ENCODE measurements at places on chromosomes 2 and 18. TPM values are rescaled to one million over a fixed set of nuclear protein-coding genes. Genes with fewer than 3 reads are reported as not detected.
A peak's percentile ranks its signal among the peaks of the same experiment; 100 is the strongest.

- H3K27ac ChIP-seq = no peak overlapping the region
- no peaks in the 10 kb centered on the region for H3K27me3 ChIP-seq
- DNase-seq = no peak
- H3K4me1 ChIP-seq = peaks cover 4% of the 10 kb centered on the region
- no peak overlapping the region for H3K4me3 ChIP-seq
- H3K36me3 ChIP-seq = peaks cover 12% of the 10 kb centered on the region
Measured at GRCh38 chr2:15243762-15244161, 317.4 kb downstream of the NBAS start.

DNA sequence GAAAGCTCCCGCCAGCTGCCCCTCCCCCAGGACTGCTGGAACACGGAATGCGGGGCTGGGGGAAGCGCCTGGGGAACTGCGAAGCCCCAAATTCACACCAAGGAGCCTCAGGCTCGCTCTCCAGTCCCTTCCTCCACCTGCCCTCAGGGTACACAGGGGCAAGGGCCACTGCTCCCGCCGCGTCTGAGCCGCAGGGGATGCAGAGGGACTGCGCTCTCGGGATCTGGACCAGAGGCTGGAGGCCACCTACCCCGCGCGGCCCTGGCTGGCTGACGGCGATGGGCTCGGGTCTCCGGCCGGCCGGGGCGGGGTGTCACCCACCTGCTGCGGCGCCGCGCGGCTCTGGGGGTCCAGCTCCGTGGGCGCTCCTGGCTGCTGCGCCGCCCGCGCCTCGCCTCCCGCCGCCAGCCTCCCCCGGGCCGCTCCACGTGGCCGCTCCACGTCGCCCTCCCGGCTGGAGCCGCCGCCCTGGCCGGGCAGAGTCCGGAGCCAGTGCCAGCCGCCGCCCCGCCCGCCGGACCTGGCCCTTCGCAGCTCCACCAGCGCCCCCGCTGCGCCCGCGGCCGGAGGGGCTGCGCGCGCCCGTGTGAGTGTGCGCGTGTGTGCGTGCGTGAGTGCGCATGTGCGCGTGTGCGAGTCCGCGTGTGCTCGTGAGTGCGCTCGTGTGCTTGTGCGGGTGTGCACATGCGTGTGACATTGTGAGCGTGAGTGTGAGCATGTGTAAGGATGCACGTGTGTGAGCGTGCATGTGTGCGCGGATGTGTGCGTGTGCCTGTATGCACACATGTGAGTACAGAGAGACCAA lies at the start of gene CGREF1:
TSS of gene CGREF1 (minus strand) at position 604 of the 805 bp plus-strand sequence. CDS start 14,762 bp downstream, outside the sequence.
- peaks cover 22% of the 10 kb centered on the region for H3K27me3 ChIP-seq
- no peak for DNase-seq
- peak within 1 kb of the TSS; percentile 71 for H3K4me3 ChIP-seq
- peaks cover 3% of the 10 kb centered on the region for H3K36me3 ChIP-seq
- H3K4me1 ChIP-seq = peaks cover 15% of the 10 kb centered on the region

The CSRNP3 gene
- not detected for total RNA-seq

- H3K36me3 ChIP-seq = no peaks in the 10 kb centered on the region
- DNase-seq = no peak
- H3K4me1 ChIP-seq = no peaks in the 10 kb centered on the region
- no peak overlapping the region for H3K4me3 ChIP-seq
Measured at GRCh38 chr2:31127931-31128330, 10.3 kb downstream of the GALNT14 start.

The FAM117B gene
- 14.2 TPM for total RNA-seq

GRCh38 chr2:201261906-201262305 lies 1.6 kb downstream of the CASP8 start:
- peaks cover 79% of the 10 kb centered on the region for H3K4me1 ChIP-seq
- H3K27me3 ChIP-seq = no peaks in the 10 kb centered on the region
- peak overlapping the region; percentile 94 for H3K4me3 ChIP-seq
- peaks cover 19% of the 10 kb centered on the region for H3K36me3 ChIP-seq
- no peak for DNase-seq

GRCh38 chr2:212318636-212319035 lies 220.0 kb downstream of the ERBB4 start:
- H3K27ac ChIP-seq = no peak overlapping the region
- no peaks in the 10 kb centered on the region for H3K4me1 ChIP-seq
- no peak for DNase-seq

DNA sequence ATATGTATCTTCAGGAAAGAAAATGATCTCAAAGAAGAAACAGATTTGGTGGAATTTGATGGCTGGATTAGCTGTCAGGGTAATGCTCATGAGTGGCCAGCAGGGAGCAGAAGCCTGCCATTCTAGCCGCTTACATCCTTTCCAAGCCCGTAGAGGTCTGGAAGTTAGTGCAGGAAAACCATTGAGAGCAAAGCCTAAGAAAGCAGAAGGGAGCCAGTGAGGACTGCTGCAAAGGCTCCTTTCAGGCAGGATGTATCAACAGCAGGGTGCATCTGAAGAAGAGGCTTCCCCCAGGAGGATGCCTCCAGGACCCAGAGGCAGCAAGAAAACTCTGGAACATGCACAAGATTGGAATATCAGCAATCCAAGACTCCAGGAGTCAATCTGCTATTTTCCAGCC lies 22.9 kb upstream of the LBH start:
- peak; percentile 51 for DNase-seq
- no peaks in the 10 kb centered on the region for H3K36me3 ChIP-seq
- H3K27me3 ChIP-seq = no peaks in the 10 kb centered on the region

- H3K4me3 ChIP-seq = peak overlapping the region; percentile 34
- no peaks in the 10 kb centered on the region for H3K27me3 ChIP-seq
- peaks cover 1% of the 10 kb centered on the region for H3K36me3 ChIP-seq
- H3K4me1 ChIP-seq = peaks cover 50% of the 10 kb centered on the region
Measured at GRCh38 chr2:201228271-201228911, 31.9 kb upstream of the CASP8 start.

DNA sequence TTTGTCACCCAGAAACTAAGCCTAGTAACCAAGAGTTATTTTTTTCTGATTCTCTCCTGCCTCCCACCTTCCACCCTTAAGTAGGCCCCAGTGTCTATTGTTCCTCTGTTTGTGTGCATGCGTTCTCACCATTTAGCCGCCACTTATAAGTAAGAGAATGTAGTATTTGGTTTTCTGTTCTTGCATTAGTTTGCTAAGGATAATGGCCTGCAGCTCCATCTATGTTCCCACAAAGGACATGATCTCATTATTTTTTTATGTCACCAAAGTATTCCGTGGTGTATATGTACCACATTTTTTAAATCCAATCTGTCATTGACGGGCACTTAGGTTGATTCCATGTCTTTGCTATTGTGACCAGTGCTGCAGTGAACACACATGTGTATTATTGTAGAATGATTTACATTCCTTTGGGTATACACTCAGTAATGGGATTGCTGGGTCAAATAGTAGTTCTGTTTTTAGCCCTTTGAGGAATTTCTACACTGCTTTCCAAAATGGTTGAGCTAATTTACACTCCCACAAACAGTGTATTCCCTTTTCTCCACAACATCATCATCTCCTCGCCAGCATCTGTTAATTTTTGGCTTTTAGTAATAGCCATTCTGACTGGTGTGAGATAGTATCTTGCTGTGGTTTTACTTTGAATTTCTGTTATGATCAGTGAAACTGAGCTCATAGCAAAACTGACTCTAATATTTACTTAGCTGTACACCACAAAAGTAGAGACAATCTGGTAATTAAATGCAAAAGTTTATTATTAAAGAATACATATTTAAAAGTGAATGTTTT lies 660.1 kb upstream of the SLC8A1 start:
- no peak for DNase-seq
- H3K27me3 ChIP-seq = no peaks in the 10 kb centered on the region
- H3K27ac ChIP-seq = no peak overlapping the region
- H3K4me1 ChIP-seq = no peaks in the 10 kb centered on the region

The PPP1R1C gene
- total RNA-seq = not detected

DNA sequence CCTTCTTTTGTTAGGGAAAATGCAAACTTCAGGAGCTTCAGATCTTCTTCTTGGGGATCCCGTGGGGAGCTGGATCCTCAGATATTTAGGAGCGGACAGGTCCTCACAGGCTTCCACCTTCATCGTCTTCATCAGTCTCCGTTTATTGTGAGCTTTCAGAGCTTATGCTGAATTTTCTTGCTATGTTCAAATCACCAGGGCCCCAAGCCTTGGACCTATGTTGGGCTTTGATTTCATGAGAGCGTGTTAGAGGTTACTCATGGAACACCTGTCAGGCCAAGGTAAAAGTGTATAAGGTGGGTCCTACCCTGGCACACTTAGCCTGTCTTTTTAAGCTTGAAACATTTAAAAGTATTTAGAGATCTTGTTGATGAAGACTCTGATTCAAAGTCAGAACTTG lies 212.9 kb downstream of the FAM210A start:
- H3K27ac ChIP-seq = no peak overlapping the region
- DNase-seq = no peak
- H3K27me3 ChIP-seq = no peaks in the 10 kb centered on the region

DNA sequence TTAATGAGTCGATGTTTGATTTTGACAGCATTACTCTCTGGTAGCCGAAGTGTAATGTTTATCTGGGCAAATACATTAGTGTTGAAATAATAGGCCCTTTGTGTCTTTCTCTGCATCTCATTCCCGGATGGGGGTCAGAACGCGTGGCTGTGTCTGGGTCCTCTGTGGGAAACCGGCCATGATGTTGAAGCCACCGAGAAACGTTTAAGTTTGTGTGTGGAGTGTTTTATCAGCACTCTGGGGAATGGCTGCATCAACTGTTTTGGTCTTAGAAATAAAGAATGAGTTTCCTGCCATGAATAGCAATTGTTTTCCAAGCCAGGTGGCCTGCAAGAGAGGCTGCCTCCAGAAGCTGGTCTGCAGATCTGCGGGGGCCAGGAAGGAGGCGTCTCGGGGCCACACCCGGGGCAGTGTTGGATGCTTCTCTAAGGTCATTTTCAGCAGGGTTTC lies 69.7 kb downstream of the RNF144A start:
- H3K36me3 ChIP-seq = peaks cover 23% of the 10 kb centered on the region
- no peak for DNase-seq
- H3K4me1 ChIP-seq = peaks cover 19% of the 10 kb centered on the region

DNA sequence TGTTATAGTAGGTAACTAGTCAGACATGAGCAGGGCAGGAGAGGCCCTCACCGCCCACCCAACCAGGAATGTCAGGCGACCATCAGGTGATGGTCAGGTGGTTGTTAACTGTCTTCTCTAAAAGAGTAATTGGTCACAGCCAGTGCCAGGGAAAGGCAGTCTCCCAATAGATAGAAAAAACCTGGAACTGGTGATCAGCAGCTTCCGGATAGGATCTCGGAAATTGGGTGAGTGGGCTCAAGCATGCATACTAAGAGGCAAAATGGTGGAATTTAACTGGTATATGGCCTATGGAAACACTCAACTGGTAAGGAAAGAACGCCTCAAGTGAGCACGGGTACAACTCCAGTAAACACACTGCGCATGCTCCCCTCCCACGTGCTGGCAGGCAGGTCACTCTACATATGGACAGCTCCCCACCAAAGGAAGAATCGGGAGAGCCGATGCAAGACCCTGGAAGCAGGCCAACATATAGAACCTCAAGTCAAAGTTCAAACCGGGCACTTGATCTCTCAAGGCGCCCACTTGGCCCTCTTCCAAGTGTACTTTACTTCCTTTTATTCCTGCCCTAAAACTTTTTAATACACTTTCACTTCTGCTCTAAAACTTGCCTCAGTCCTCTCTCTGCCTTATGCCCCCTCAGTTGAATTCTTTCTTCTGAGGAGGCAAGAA lies 43.5 kb upstream of the TMEM131 start:
- DNase-seq = no peak
- no peaks in the 10 kb centered on the region for H3K4me1 ChIP-seq
- H3K4me3 ChIP-seq = no peak overlapping the region
- no peak overlapping the region for H3K27ac ChIP-seq
- H3K27me3 ChIP-seq = peaks cover 10% of the 10 kb centered on the region

DNA sequence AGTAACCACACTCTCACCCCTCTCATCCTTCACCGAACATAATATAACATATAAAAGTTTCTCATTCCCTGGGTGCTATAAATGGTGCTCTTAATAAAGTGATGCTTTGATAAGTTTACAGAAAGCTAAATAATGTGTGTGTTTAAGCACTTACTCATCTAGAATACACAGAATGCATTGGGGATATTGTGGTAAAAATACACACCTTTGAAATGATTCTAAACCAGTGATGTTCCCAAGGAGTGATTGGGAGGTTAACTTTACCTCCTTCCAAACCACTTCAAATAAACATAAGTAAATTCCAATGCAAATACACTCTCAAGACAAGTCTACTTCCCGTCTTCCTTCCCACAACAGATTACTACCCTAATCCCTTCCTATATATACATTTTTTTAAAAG lies 85.3 kb upstream of the TWSG1 start:
- no peak overlapping the region for H3K4me3 ChIP-seq
- DNase-seq = no peak
- H3K36me3 ChIP-seq = peaks cover 27% of the 10 kb centered on the region
- no peaks in the 10 kb centered on the region for H3K27me3 ChIP-seq
- H3K27ac ChIP-seq = no peak overlapping the region

The VWA3B gene
- not detected for total RNA-seq

The SPC25 gene
- total RNA-seq = 32.0 TPM

The VPS54 gene
- total RNA-seq = 7.7 TPM

GRCh38 chr2:237223201-237223861 lies 137.6 kb downstream of the COPS8 start:
- H3K36me3 ChIP-seq = no peaks in the 10 kb centered on the region
- DNase-seq = no peak
- peaks cover 7% of the 10 kb centered on the region for H3K4me1 ChIP-seq
- peaks cover 13% of the 10 kb centered on the region for H3K27me3 ChIP-seq
- H3K4me3 ChIP-seq = no peak overlapping the region

The ITGB1BP1 gene
- total RNA-seq = 97.4 TPM

The HRH4 gene
- not detected for total RNA-seq

The INHBB gene
- not detected for total RNA-seq

The TEX44 gene
- not detected for total RNA-seq

The VAMP8 gene
- 102 TPM for total RNA-seq

- no peaks in the 10 kb centered on the region for H3K27me3 ChIP-seq
- H3K36me3 ChIP-seq = no peaks in the 10 kb centered on the region
- no peak for DNase-seq
- H3K4me1 ChIP-seq = peaks cover 42% of the 10 kb centered on the region
- H3K4me3 ChIP-seq = no peak overlapping the region
Measured at GRCh38 chr2:148513427-148513826, 131.1 kb upstream of the EPC2 start.

GRCh38 chr2:24105816-24106215 lies 17.3 kb downstream of the PFN4 start:
- no peak overlapping the region for H3K4me3 ChIP-seq
- DNase-seq = no peak
- no peaks in the 10 kb centered on the region for H3K4me1 ChIP-seq
- H3K36me3 ChIP-seq = peaks cover 7% of the 10 kb centered on the region
- no peaks in the 10 kb centered on the region for H3K27me3 ChIP-seq

The CPO gene
- total RNA-seq = not detected

DNA sequence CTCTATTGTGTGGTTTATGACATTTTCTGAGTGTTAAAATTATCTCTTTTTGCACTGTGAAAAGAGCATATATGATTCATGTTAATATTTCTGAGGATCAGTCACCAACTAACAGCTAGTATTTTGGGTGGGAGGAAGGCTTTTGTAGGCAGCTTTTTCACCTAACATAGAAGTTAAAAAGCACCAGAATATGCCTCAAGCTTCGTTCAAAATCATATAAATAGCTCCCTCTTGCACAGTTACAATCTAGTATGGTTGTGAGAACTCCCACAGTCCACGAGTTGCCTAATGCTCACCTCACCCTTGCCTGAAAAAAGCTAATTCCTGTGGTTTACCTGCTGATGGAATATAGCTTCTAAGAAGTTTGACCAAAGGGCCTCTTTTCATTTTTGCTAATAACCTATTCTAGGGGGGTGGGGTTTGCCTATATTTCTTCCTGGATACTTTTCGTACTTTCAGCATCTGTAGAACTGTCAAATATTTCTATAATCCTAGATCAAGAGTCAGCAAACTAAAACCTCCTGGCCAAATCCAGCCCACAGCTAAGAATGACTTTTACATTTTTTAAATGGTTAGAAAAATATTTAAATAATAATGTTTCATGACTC lies 167.1 kb upstream of the FOSL2 start:
- no peak for DNase-seq
- peaks cover 6% of the 10 kb centered on the region for H3K4me1 ChIP-seq
- no peak overlapping the region for H3K27ac ChIP-seq
- peaks cover 3% of the 10 kb centered on the region for H3K36me3 ChIP-seq

Data from activated naive CD4-positive, alpha-beta T cell treated with anti-CD3 and anti-CD28 coated beads for 36 hours (primary cell).